ENCODE measurements at places on chromosomes 4 and X.
A peak's percentile ranks its signal among the peaks of the same experiment; 100 is the strongest.

- DNase-seq = peak; percentile 63
These were observed 759 bp upstream of the TBC1D1 start for GRCh38 chr4:37889849-37890800.

DNA sequence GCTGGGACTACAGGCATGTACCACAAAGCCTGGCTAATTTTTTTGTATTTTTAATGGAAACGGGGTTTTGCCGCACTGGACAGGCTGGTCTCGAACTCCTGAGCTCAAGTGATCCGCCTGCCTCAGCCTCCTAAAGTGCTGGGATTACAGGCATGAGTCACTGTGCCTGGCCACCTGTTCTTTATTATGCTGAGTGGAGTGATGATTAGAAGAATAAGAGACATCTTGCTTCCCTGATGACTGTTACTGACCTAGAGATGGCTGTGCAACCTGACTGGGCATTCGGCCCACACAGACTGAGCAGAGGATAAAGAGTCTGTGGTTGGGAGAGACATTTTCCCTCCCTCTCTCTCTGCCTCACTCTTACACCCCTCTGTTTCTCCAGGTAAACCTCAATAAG, 56.7 kb downstream of the SPINK2 start:
- no peak for DNase-seq

DNA sequence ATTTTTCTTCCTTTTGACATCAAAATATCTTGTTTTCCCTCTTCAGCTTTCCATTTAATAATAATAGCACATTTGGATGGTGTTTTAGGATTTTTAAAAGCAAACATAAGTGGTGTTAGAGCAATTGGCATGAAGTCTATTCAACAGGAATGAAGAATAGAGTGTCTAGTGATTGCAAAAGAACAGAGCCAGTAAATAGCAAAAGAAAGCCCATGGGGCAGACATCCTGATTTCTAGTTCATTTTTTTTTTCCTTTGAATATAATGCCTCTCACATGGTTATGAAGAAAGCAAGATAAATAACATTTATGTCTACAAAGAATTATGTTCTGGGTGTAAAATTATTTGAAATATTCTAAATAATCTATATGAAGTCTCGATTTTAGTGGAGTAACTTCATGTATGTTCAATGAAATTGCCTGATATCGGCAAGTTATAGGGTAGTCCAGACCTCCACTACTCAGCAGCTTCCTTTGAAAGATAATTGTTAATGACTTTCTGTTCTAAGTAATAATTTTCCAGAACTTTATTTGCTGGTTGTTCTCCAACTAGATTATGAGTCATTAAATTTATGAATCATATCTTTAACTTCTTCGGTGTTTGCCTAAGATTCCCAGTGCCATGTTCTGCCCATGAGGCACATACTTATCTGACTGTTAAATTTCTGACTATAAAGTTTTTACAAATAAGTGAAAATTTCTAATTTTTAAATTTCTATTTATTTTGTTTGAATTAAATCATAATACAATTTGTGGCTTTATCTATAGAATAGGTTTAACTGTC, 587.9 kb downstream of the TLL1 start:
- no peak for DNase-seq

DNA sequence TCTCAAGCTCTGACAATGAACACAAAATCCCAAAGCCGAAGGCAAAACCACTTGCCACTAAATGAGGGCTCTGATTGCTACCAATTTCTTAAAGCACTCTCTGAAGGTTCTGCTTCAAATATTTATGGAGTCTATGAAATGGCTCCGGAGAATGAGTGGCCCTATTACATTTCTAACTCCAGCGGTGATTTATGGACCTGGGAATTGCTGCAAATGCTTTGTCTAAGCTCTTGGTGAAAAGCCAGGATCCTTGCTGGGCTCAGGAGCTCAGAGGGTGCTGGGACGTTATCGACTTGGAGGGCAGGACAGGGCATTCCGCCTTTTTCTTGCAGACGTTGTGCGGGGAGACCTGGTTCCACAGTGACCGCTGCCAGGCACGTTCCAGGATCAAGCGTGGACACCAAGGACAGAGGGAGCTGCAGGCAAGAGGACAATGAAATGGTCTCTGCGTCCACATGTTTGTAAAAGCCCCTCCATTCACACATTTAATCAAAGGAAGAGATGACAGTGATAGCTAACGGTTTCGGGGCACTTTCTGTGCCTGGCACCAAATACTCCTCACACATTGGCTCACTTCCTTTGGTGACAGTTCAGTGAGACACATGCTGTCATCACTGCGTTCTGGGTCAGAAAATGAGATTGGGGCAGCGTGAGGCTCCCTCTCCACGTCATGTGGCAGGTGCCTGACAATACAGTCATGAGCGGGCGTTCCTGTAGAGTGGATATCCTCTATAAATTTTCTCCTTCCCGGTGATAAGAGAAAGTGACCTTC, 58.8 kb downstream of the C4orf50 start:
- peak; percentile 18 for DNase-seq

DNA sequence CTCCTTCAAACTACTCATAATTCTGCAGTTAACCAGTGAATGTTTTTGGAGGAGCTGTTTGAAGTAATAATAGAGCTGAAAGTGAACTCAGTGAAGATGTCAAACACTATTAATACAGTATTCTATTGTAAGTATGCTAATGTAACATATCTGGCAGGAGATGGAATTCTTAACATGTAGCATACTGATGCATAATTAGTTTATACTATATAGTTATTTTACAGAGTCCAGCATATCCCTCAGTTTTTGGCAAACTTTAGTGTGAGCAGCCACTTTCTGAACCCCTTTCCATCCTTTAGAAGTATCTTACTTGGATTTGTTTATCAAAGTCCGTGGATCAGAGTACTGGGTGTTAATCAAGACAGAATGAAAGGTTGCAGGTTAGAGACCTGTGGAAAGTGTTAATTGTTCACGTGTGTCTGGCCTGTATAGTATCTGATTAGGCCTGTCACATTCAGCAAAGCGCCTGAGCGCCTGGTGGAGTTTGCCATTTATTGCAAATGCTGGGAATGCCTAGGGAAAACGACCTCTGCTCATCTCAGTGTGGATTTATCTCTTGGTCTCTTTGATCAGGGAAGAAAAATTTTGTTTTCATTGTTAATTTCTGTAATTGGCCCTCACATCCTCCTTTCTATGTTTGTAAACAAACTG, 251.7 kb upstream of the MAD2L1 start:
- DNase-seq = no peak

DNA sequence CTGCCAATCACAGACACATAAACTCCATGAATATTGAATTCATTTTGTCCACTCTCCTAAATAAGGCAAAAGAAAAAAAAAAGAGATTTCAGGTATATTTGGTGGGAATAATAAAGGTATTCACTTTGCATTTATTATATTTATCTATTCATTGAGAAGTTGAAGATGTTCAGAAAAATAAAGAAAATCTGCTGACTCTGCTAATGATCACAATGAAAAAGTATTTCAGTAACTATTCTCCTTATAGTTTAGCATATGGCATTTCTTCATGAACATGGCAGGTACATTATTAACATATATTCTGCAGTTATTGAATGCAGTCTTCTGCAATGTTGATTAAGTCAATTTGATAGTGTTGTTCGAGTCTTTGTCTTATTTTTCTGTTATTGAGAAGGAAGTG, 202.5 kb upstream of the ANKRD50 start:
- DNase-seq = no peak

DNA sequence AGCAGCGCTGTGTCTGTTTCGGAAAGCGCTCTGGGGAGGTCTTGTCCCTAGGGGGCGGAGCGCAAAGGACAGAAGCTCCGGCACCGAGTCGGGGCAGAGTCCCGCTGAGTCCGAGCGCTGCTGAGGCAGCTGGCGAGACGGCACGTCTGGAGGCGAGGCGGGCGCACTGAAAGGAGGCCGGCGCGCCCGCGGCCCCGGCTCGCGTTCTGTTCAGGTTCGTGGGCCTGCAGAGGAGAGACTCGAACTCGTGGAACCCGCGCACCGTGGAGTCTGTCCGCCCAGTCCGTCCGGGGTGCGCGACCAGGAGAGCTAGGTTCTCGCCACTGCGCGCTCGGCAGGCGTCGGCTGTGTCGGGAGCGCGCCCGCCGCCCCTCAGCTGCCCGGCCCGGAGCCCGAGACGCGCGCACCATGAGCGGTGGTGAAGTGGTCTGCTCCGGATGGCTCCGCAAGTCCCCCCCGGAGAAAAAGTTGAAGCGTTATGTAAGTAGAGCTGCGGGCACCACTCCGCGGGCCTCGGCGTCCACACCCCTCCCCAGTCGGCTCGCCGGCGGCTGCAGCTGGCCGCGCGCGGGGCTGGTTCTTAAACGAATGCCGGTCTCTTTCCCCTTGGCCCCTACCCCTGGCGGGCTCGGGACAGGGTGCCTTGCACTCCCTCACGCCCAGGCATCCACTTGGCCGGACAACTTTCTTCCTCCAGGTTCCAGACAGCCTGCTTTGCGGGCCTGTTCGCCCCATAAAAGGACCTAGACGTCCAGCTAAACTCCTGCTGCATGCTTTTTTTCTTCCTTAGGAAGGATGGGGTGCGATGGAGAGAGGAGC, at the start of gene GAB1:
TSS of gene GAB1 (plus strand) at position 96 of the 819 bp plus-strand sequence. CDS start at position 409, 313 bp downstream.
- peak; percentile 94 for DNase-seq

DNA sequence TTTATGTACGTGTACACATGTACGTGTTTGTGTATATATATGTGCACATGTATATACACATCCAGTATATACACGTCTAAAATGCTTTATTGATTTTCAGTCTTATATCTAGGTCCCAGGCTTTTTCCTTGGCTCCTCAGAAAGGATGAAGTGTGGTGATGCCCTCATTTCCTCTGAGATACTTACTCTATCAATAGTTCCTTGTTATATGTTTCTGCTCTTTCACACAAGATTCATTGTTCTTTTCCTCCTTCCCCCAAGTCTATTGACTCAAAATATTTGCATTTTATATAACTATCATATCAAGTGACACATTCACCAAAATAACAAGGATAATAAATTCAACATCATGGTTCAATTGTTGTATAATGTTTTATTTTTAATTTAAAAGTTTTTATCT, 359.2 kb downstream of the EPHA5 start:
- DNase-seq = no peak

DNA sequence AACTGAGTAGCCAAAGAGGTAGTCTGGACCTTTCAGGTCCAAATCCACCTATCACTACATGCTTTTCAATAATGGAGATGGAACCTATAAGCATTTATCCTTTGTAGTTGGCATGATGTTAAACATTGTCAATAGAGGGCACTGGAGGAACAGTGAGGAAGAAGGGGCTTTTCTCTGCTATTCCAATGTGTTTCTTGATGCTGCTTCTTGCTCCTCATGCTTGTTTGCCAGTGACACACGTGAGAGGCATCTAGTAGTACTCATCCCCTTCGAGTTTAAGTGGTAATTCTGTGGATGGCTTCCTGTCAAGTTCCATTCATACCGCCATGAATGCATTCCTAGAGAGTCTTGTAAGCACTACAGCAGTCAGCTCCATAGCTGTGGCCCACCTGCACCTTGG, 84.0 kb downstream of the NAA11 start:
- DNase-seq = peak; percentile 53

GRCh38 chr4:150265806-150266205, 187.6 kb downstream of the DCLK2 start:
- DNase-seq = no peak

GRCh38 chr4:155667568-155668511, 1.2 kb downstream of the GUCY1A1 start:
- DNase-seq = peak; percentile 76

- no peak for DNase-seq
These were observed 473.8 kb downstream of the ACTRT1 start for GRCh38 chrX:127578395-127578794.

DNA sequence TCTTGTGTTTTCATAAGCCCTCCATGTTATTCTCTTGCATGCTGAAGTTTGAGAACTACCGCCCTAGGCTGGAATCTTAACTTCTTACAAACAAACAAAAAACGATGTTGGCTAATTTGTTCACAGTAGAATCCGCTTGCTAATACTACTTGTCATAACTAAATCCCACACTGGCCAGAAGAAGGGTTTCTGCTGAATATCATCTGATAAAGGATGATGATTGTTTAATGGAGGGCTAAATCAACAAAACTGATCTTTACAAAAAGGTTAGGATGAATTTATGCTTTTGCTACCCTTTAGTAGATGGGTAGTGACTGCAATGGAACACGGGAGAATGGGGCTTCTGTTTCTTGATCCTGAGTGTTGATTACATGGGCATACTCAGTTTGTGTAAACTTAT, 42.3 kb downstream of the SPATA4 start:
- DNase-seq = no peak

GRCh38 chr4:68714400-68714799, 43.9 kb upstream of the UGT2B15 start:
- no peak for DNase-seq

DNA sequence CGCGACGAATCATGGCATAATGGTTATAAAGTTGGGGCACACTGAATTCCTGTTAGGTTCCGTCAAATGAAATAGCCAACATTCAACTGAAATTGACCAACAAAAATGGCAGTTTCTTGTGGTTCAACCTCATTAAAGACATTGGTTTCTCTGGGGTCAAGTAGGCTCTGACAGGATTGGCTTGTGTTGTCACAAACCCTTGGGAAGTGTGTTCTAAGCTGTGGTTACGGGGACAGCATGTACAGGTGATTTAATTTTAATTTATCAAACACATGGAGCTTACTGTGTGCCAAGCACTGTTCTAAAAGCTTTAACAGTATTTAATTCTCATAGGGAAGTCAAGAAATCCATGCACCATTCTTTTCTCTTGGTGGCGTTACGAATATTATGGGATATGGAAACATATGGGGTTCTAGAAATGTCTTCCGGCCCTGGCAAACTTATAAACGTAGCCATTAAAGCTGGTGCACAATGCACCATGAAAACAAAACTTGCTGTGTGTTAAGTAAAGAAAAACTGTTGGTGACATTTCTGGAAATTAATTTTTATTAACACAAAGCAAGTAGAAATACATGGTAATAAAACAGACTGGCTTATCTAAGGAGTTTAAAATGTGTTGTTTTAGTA, 891 bp downstream of the XK start:
- no peak for DNase-seq

DNA sequence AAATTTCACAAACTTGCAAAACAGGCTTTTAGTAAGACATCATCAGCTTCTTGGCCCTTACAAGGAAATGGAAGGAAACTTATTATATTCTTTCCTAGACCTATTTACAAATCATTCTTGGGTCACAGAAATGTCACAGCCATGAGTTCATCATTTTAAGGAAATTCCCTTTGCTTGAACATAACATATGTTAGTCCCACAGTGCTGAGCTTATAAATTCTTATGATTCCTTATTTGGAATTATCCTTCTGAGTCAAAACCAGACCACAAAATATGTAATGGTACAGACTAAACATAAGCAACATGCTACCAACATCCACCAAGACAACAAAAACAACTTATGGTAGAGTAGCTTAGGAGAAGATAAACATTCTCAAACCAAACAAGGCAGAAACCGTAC, 236.9 kb upstream of the CTSO start:
- DNase-seq = no peak

DNA sequence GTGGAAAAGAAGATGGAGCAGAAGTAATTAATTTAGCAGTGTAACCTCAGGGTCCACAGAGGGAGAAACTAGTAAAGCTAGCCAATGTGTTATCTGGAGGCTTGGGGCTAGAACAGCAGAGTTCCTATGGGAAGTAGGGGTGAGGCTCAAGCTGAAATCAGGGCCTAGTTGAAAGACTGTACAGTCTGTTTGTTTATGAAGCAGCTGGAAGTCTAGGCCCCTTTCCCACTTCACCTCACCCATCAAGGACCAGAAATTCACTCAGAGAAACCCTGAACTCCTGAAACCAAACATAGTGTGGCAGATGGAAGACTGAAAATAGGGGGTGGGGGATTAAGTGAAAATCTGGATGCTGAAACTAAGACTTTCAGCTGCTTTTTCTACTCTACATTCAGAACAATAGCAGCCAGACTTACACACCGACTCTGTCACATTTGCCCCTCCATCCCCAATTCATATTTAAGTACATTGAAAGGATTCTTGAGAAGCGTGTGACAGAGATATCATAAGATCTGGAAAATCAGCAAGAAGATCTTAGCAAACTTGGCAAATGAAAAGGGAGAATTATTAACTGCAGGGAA, 32.6 kb upstream of the FAM241A start:
- no peak for DNase-seq
